Activated CD8-positive, alpha-beta T cell treated with anti-CD3 and anti-CD28 coated beads for 36 hours (primary cell): ENCODE measurements at places on chromosomes 6 and 20. TPM values are rescaled to one million over a fixed set of nuclear protein-coding genes. Genes with fewer than 3 reads are reported as not detected.

DNA sequence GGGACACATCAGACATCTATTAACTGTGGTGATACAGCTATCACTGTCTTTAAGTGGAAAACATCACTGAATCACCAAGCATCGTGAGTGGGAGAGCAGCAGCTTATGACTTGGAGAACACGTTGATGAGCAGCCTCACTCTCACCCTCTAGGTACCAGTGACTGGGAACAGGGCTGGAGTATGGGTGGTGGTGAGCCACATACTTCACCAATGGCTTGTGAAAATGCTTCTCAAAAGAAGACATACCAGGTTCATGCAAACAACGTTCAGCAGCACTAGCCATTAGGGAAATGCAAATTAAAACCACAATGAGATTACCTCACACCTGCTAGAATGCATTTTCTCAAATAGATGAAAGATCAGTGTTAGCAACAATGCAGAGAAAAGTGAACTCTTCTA is 25.3 kb downstream of the SNX5 start:
- DNase-seq: no peak

- DNase-seq: peak; percentile 72
These were observed 19.8 kb upstream of the MAP1LC3A start for GRCh38 chr20:34538671-34539123.

- no peak for DNase-seq
These were observed 6.8 kb upstream of the JPH2 start for GRCh38 chr20:44193801-44194200.

DNA sequence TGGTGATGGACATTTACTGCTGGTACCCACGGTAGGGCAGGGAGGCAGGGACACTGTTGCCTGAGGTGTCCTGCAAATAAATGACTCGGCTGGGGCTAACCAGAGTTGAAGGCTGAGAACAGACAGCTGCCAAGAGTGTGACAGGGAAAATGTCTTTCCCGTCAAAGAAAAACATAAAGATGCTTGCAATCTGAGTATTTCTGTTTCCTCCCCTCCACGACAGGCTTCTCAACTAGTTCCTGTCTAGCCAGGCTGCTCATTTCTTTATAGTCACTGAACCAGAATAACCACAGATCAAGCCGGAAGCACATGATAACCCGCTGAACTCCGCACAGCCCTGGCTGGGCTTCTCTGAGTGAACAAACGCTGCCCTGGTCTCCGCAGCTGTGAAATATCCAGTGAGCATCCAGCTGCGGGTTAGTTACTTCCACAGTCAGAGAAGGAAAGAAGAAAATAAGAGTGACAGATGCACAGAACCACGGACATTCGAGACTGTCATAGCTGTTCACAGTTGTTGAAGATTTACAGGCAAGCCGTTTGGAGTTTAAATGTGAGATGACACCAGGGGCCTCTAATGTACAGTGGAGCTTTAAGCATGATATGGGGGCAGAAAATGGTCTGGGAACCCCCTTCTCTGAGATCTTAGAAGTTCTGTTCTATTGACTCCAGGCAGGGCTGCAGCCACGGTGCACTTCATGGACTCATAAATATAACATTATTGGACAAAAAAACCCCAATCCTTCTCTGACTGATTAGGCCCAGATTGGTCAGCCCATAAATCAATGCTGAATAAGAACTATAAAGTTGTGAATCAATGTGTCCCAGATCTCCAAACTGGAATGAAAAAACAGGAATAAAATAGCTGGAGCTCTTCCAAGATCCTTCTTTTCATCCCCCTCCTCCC is 299.9 kb upstream of the SUPT3H start:
- DNase-seq: peak; percentile 74

Gene SDC4
- 21.1 TPM for total RNA-seq
